Kasumi-1 (cell line): ENCODE measurements at places on chromosomes 1 and 21.

- no peak for DNase-seq
These were observed 277.6 kb downstream of the KIF26B start for GRCh38 chr1:245432228-245432875.

GRCh38 chr1:233209481-233209880 is 86.0 kb downstream of the PCNX2 start:
- no peak for DNase-seq

GRCh38 chr1:229253151-229253974 is 17.5 kb upstream of the RAB4A start:
- DNase-seq = peak; percentile 25

- DNase-seq = peak; percentile 33
These were observed 1.2 kb downstream of the LBR start for GRCh38 chr1:225426395-225427234.

GRCh38 chr1:197363855-197364254 is 95.8 kb downstream of the CRB1 start:
- no peak for DNase-seq

- no peak for DNase-seq
These were observed 46.3 kb upstream of the RPL11 start for GRCh38 chr1:23645338-23645737.

DNA sequence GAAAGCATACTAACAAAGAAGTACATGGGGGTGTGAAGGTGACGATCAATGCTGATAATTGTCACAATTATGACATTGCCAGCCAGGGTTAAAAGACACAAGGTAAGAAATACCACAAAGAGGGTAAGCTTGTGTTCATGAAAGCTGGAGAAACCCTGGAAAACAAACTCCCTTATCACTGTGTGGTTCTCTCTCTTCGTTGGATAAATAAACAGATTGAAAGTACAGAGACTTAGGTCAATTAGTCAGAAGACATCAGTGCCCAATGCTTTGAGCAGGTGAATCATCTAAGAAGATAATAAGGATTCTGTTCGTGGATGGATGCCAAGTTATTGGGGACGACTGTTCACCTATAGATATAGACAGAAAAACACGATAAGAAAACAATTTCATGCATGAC is 22.4 kb upstream of the FCER1A start:
- no peak for DNase-seq

GRCh38 chr1:110420874-110421793 is 13.6 kb upstream of the LAMTOR5 start:
- DNase-seq = no peak

- peak; percentile 63 for DNase-seq
These were observed 580 bp downstream of the RBM34 start for GRCh38 chr1:235160383-235160956.

- peak; percentile 91 for DNase-seq
These were observed 9.6 kb downstream of the PROK1 start for GRCh38 chr1:110460253-110461220.

- no peak for DNase-seq
These were observed 40.8 kb downstream of the KRTAP10-1 start for GRCh38 chr21:44499211-44499560.

GRCh38 chr1:6603915-6604558 is 1.4 kb upstream of the KLHL21 start:
- peak; percentile 67 for DNase-seq

GRCh38 chr1:243719476-243719875 is 130.6 kb downstream of the AKT3 start:
- no peak for DNase-seq

GRCh38 chr1:208219659-208220282 is 24.4 kb downstream of the PLXNA2 start:
- DNase-seq = peak; percentile 28

DNA sequence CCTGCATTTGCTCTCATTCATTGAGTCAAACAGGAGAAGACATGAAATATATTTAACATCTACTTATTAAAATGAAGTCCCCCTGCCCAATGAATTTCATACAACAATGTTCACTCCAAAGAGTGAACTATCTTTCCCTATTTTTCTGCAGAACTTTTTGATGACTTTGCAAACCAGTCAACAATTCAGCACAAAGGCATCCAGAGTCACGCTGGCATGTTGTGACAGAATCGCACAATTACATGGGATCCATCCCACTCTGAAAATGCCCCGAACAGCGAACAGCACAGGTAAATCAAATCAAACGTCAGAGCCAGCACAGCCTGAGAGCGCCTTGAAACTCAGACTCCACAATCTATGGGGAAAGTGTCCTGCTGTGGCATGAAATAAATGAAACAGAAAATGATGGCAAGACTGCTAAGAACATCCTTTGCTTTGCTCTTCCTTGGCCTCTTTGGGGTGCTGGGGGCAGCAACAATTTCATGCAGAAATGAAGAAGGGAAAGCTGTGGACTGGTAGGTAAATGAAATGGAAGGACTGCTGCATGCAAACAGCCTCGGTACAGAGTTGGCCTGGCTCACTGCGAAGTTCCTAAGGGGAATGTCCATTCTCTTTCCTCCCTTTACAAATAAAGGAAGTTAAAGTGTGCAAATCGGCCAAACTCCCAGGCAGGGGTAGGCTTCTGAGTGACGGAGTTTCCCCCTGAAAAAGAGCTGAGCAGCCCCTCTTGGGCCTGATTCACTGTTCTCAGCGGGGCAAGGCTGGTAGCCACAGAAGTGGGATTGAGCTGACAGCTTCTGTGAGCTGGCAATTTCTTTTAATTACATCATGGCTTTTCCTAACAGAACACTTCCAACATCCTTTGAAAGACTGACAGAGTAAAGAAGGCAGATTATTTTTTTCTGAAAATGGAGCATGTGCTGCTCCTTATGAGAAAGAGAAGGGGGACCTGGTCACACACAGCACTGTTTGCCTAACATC is at the start of gene DNASE2B:
Gene DNASE2B (plus strand): TSS at position 310 of the 981 bp plus-strand sequence. CDS start 81 bp downstream, at position 391.
- DNase-seq = no peak

DNA sequence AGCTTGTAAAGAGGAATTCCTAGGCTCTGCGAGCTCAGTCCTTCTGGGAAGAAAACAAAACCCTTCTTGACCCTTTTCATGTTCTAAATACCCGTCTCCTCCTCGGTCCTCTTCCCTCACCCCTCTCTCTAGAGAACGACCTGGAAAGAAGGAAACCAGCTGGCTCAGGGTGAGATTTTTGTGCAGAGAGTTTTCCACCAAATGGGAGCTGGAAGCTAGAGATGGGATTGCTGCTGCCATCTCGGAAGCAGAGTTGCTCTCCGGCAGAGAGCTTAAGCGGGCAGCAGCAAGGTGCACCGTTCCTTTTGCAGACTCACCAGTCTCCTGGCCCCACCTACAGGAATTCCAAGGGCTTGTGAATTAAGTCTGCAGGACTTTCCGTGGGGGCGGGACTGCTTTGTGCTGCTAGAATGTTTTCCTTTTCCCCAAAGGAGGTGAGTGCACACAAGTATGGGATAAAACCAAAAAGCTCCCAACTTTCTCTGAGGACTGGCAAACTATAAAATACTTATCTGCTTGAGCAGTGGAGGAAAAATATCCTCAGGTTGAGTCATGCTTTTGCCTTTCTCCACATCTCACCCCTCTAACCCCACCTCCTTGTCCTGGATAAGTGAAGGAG is 29.1 kb upstream of the KIAA0040 start:
- DNase-seq = no peak

- no peak for DNase-seq
These were observed 353.6 kb downstream of the RRAGC start for GRCh38 chr1:38505944-38506343.

GRCh38 chr1:54017979-54018378 is at the start of gene LDLRAD1:
TSS of gene LDLRAD1 (minus strand) at chr1:54018186. CDS start at chr1:54018112, 74 bp downstream.
- no peak for DNase-seq

GRCh38 chr1:51843948-51844347 is 34.6 kb downstream of the NRDC start:
- DNase-seq = no peak

DNA sequence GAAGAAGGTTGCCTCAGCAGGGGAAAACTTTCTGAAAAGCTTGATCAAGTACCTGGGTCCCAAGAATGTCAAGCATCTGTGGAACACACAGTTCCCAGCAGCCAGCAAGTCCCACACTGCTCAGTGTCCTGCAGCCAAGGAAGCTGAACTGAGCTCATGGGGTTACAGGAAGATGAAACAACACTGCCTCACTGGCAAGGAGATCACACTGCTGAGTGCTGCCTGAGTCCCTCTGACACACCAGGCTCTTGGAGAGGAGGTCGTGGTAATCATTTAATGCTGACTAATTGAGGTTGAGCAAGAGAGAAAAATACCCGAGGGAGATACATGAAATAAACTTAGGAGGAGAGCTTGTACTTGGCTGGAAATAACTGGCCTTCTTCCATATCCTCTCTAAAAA is 75.2 kb downstream of the MPZL1 start:
- DNase-seq = peak; percentile 41

DNA sequence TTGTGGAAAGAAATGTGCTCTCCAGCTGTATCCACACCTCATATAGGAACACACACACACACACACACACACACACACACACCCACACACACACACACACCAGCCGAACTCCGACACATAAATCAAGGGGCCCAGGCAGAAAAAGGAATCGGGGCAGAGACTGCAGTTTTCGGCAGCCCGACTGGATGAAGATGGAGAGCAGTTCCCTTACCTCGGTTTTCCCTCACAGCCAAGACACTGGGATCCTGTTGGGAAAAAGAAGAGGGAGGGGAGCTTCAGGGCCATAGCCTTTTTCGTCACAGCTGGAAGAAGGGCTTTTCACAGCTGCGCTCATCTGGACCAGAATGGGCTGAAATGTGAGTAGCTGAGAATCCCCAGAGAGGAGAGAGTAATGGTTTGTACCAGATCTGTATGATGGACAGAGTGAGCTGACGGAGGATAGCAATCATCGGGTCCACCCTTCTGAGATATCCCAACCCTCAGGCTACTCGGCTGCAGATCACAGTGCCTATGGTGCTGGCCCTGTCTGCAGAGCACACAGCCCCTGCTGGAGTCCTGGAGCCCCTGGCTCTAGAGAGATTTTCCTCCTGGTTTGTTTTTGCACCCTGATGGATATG is 37.7 kb downstream of the PIK3C2B start:
- no peak for DNase-seq

DNA sequence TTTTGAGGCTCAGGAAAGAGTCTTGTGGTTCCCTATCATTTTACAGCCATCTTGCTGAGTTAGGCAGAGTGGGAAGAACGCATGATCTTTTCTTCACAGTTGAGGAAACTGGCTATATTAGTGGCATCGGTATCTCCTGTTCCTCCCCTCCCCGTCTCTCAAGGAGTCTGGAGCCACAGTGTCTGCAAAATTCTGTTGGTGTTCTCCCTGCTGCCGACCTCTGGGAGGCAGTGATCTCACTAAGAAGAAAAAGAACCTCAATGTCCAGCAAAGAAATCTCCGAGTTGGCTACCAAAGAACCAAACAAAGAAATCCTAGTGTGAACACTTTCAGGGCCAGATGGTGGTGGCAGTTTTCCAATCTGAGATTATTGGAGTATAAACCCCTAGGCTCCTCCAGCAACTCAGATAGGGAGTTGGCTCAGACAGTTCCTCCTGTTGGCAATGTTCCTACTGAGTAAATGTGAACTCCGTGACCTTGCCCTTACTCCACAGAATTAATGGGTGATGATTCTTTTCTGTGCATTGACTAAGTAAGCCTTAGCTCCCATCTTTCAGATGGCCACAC is 41.2 kb downstream of the PRAMEF20 start:
- DNase-seq = no peak

- DNase-seq = peak; percentile 37
These were observed 53.0 kb upstream of the SPOCD1 start for GRCh38 chr1:31868862-31869261.

DNA sequence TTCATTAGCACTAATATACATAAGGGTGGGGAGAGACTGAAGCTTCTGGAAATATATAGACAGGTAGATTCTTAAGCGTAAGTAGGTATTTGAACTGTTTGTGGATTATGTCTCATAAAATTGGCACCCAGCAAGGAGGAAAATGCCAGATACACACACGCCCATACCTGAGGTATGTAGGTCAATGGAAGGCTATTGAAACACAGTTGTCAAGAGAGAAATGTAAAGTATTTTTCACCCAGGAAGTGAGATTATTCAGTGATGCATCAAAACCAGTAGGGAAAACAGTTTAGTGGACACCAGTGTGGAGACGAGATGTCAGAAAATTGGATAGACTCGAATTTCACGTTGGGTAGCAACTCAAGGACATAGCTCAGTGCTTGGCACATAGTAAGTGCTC is 4.7 kb upstream of the RSPH1 start:
- no peak for DNase-seq

DNA sequence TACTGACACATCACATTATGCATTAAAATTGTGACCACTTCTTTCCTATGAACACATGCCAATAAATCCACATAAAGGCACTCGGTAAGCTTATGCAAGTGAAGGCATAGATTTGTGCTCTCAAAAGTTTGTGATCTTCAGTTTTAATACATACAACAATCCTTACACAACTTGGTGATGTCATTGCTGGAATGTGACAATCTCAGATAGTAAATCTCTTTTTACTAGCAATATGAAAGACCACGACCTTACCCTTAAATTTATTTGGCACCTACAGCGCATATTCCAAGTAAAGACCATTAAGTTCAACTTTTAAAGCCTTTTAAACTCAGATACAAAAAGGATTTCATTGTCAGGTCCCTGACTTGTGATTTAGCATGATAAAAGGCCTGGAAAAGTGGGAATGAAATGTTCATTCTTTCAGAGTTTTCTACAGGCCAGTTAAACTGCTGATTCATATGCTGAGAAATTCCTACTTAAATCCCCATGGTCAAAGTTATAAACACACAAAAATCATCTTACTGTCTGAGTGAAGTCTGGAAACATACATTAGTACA is 157.4 kb downstream of the SIPA1L2 start:
- no peak for DNase-seq
